ENCODE measurements at places on chromosomes 1 and 21.

DNA sequence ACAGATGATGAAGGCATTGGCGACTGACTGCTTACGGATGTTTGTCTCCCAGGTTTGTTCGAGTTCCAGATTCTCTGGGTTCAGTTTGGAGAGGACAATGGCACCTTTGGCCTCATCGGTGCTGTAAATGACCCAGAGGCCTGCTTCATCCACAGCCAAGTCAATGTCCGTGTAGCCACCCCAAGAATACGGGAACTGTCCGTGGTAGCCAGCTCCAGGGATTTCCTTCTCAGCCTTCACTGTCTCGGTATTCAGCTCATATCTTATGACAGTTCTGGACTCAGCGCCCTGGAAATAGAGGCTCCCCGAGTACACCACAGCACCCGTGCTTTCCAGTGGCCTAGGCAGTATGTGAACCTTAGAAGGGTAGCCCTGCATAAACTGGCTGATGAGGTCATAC lies 14.1 kb downstream of the MYOCOS start:
- peak; percentile 14 for DNase-seq

DNA sequence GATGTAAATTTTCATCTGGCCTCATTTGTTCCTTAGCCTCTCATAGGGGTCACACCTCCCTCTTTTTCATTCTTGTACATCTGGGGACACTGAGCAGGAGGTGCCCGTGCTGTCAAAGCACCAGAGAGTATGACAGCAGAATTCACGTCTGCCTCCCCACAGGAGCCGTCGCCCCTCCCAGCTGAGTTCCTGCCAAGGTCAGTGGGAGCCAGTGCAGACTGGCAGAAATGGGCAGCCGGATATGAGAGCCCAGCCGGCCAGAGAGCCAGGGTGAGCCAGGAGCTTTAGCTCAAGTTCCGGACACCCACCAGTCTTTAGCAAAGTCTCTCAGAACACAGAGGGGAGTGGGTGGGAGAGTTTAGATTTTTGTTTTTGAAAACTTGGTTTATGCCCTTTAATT lies 21.9 kb downstream of the GPR137B start:
- DNase-seq, result no peak

DNA sequence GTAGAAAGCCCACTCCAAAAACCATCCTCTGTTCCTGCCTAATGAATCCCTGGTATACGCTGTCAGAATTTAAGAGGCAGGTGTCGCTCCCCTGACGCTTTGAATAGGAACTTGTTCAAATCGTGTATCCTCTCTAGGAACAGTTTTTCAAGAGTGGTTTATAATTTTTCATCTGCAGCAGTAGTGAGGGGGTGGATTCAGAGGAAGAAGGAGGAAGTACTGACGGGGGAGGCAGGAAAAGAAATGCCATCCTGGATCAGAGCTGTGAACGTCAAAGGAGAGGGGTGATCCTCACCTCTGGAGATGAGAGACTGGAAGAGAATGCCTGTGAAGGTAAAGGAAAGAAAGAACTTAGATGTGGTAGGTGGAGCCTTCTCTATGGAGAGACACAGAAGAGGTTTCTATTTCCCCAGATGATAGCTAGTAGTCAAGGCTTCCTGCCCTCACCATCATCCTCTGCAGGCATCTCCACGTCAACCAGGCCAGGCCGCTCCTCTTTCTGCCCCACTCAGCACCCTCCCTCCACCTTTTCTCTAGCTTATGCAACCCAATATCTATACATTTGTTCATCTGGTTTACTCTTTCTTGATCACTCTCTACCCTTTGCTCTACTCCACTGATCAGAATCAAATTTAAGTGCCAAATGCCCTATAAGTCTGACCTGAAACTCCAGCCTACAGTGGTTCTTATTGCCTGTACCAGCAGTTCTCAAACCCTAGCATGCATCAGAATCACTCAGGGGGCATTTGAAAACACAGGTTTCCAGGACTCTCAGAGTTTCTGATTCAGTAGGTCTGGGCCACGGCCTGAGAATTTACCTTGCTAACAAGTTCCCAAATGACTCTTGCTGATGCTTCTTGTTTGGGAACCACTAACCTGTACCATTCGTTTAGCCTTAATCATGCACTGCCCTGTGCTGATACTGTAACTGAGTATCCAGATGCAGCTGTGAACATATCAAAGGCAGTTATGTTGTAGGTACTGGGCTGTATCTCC lies 13.1 kb upstream of the BCL9 start:
- no peak for DNase-seq

DNA sequence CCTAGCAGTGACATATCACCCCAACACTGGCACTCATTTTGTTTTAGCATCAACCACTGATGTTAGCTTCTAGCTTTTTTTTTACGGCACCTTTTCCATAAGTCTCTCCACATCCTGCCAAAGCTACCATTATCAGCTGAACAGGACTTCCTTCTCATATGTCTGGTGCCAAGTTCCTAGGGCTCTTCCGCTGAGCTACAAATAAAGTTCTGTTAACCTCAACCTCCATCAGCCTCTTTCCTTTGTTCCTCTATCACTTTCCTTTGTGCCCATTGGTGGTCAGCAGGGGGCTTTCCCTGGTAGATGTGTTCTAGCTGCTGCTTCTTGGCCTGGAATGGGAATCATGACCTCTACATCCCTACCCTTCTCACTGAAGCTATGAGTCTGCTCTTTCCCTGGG lies 163.8 kb downstream of the FAF1 start:
- no peak for DNase-seq

DNA sequence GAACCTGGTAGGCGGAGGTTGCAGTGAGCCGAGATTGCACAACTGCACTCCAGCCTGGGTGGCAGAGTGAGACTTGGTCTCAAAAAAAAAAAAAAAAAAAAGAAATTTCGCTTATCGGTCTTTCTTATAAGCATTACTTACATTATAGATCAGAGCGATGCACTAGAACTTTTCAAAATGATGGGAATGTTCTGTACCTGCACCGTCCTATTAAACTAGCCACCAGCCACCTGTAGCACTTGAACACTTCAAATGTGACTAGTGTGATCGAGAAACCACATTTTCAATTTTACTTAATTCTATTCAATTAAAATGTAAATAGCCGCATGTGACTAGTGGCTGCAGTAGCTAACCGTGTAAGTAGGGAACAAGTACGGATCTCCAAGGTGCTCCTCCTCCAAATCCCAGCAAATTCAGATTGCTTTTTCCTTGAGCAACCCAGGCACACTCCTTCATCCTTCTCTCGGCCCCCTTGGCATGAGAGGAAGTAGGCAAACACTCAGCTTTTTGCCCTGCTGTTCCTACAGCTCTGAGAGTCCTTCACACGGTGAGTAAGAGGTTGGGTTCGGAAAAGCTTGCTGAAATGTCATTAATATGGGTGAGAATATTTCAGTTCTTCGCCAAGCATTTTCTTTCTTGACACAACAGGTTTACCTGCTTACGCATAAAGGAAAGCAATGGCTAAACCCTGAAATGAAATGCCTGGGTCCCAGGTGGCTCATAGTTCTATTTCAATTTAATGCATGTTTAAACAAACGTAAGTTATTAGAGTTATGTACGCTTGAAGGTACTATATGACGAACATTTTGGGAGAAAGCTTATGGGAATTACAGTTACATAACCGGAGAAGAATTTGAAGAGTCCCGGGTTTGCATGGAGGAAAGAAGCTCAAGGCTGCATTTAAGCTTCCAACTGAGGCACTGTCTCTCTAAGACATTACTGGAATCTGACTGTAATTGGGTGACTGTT lies 69.5 kb upstream of the HUNK start:
- no peak for DNase-seq

DNA sequence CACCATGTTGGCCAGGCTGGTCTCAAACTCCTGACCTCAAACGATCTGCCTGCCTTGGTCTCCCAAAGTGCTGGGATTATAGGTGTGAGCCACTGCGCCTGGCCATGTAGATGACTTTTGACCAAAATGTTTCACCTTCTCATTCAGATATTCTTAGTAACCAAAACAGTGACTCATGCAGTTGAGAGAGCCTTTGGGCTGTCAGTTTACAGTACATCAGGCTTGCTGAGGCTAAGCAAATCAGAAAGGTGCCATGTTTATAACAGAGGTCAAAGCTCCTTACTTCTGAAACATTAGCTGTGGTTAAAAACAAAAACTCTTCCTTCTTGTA lies 21.0 kb downstream of the CNIH4 start:
- no peak for DNase-seq

DNA sequence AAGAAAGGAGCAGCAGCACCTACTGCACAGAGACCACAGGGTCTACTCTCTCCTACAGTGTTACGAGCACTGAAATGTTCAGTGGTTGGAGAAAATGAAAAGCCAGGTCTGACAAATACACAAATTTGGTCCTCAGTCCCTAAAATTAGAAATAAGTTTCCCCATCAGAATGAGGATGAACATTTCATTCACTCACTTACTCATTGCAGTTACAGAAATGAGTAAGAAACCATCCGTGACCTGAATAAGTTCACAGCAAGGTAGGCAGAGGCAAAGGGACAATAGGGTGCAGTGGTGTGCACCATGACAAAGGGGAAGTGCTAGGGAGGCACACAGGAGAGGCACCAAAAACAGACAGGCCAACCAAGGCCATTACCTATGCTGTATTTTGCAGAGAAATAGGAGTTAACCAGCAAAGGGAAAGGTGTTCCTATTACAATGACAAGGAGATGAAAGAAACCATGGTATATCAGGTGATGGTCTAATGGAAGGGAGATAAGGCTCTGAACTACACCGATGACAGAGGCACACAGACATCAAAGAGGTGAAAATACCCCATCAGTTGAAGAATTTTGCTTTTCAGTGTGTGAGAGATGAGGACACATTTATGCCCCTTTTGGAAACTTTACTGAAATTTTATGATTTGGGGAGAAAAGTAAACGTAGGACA lies 29.4 kb downstream of the VAV3 start:
- DNase-seq, result no peak

- DNase-seq, result peak; percentile 89
Measured at GRCh38 chr1:54310439-54311328, 95.5 kb downstream of the SSBP3 start.

DNA sequence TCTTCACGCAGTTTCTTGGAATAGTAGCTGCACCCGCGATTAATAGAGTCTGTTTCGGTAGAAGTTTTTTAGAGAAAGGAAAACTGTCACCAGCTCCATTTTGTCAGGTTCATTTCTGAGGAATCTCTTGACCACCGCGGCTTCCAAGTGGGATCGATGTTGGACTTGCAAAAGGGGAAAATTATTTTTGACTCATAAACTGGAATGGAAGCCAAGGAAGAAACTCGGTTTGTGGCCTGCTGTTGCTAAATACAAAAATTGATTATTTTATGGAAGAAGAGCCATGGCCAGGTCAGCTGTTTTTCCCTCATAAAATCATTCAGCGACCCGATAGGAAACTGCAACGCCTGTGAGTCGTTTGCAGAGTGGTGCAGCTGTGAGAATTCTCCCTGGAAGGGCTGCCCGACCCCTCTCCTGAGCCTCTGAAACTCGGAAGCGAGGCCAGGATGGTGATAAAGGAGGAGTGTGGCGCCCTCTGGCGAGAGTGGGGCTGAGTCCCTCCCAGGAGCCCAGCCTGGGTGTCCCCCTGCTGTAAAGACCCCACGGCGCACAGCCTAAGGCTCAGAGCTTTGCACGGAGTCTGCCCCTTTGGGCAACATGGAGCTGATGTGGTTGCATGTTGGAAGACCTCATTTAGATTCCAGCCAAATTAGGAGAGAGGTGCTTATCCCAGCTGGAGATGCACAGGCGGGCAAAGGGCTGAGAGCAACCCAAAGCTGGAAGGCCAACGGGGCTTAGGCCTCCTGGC lies 83.6 kb upstream of the SLC25A33 start:
- peak; percentile 92 for DNase-seq

DNA sequence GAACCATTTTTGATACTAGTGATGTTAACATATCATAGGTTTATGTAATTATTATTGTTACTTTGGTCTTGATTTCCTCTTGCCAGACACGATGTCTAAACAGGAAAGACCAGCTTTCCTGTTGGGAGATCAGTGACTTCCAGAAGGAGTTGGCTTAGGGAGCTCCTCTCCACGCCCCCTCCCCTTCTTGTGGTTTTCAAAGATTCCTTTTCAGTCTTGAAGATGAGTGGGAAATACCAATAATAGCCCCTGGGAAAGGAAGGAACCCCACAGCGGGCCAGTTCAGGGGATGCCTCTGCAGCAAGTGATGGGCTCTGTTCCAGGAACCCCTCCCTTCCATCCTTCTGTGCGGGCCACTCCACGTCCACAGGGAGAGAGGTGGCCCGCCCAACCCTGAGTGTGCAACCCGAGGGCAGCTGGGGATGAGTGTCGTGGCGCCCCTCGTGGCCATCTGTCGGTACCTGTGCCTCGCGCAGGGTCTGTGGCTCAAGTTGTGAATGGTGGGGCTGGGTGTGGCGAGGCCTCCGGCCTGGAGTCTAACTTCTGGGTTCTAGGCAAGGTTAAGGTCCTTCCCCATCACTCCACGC lies 65.7 kb downstream of the TLR5 start:
- DNase-seq, result no peak

DNA sequence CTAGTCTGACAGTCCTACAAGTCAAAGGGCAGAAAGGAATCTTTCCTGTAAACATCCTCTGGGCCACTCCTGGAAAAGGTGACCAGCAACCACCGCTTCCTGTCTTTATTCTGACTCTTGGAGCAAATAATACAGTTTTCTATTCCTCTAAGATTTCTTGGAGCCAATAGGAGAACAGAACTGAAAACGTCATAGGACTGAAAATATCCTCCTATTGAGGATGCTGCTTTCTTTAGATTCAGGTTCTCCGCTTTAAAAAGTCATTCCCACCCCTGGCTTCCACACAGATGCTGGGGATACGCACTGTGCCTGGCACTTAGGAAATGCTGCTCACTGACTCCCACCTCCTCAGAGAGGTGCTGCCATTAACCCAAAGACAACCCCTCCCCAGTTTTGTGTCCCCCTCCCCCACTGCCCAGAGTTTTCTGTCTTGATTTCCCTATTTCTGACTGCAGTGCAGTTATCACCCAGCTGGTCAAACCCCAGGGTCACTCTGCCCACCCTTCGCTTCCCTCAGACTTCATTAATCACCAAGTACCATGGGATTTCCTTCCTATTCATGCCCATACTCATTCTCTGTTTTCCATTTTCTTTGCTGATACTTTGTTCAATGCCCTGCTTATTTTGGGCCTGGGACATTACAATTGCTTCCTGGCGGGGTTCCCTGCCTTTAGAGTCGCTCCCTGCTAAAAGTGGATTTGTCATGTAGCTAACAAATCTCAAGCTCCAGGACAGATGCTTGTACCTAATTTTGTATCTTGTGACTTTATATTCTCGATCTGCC lies 82.1 kb upstream of the ARHGAP29 start:
- DNase-seq, result no peak

- DNase-seq, result peak; percentile 49
Measured at GRCh38 chr1:8302081-8302956, 15.6 kb upstream of the SLC45A1 start.

DNA sequence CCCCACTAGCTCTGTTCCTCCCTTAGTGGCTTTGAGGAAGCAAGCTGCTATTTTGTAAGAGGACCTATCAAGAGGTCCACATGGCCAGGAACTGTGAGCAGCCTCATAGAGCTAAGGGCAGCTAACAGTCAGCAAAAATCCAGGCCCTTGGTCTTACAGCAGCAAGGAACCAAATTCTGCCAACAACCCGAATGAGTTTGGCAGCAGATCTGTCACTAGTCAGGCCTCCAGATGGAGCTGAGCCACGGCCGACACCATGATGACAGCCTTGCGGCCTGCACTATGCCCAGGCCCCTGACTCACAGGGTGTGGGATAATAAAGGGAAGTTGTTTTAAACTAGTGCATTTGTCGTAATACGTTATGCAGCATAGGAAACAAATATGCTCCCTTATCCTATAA lies 28.0 kb upstream of the H3-3A start:
- no peak for DNase-seq

- DNase-seq, result no peak
Measured at GRCh38 chr21:37117204-37117603, 44.1 kb downstream of the TTC3 start.

Measured in ELF-1 (cell line).